ENCODE measurements at places on chromosomes 4 and X.

- DNase-seq = no peak
These were observed 105.3 kb downstream of the ADAMTS3 start for GRCh38 chr4:72463724-72464123.

- peak; percentile 79 for DNase-seq
These were observed 17.3 kb downstream of the APLN start for GRCh38 chrX:129637217-129638109.

DNA sequence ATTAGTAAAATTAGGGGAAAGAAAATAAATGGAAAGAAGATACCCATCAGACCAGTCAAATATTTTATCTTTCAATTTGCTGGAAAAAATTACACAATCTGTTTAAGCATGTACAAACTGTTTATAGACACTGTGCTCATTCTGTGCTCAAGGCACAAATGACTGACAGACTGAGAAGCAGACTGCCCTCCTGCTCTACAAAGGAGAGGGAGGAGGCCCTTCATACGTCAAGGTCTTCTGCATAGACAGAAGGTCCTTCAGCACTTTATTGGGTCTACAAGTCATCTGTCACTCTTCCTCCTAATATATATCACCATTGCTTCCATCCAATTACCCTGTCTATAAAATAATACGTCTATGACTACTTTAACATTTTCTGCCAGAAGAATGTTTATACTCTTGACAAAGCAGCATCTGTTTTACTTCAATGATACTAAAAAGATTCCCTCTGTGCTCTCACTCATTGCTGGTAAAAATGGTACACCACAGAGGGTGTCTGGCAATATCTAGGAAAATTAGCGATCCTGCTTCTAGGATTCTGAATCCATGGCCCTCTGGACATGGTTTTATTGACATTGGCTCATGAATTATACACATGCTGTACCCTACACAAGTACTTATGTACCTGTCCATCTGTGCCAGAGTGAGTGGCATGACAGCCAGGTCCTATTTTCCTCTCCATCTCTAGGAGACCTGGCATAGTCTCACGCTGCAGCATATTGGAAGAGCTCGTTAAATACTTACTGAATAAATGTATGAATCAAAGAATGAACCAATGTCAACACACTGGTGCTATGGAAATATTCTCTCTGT, 11.3 kb downstream of the SLC10A6 start:
- DNase-seq = no peak

DNA sequence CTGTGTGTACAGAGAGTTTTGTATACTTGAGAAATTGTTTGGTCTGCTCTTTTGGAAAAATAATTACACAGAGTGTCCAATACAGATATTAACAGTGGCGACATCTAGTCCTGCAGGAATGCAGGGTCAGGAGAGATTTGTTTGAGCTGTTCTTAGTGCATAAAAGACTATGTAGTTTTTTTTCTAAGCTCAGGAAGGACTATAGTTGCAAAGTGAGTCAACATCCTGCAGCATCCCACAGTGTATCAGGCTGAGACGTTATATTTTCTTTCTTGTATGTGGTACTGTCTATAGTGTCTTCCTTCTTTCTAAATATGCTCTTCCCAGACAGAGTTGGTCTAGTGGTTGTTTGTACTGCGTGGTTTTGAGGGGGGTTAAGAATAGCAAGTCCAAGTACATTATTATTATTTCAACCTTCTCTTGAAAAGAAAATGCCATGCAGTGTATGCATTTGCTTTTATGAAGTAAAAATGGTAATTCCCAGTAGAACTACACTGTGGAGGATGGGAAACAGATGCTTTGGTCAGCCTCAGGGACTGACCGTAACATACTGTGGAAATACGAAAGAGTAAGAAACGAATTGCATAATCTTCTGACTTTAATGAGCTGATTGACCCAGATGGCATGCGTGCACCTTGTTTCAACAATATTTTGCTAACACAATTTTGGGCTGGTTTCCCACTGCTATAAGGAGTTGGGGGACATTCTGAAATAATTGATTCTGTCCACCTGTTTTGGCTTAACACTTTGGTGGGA, 67.4 kb downstream of the DMP1 start:
- no peak for DNase-seq

- no peak for DNase-seq
These were observed 42.2 kb upstream of the DHRSX start for GRCh38 chrX:2542826-2543521.

- DNase-seq = no peak
These were observed 186.5 kb downstream of the MSL3 start for GRCh38 chrX:11944501-11944900.

- no peak for DNase-seq
These were observed 406.5 kb downstream of the IQCM start for GRCh38 chr4:149409146-149409545.

- DNase-seq = no peak
These were observed 67.9 kb downstream of the RBPJ start for GRCh38 chr4:26388671-26389070.

DNA sequence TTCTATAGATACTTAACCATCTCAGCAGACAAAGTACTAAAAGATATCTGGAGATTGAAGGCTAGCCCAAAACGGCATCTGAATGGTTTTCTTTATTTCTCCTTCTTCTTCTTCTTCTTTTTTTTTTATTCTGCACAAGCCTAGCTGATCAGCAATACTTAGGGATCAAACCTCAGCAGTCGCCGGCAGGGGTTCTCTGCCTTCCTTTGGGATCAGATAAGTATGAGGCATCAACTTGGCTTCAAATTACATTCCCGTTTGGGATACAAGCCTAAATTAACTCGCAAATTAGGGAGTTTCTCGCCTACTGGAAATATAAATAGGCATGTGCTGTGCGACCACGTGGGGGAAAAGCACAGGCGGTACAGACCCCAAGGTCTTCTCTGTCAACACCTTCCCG, 730 bp downstream of the CT55 start:
- DNase-seq = no peak
